Right forelimb (tissue), 1 donor: ENCODE measurements at places on chromosomes 1 and 21.

DNA sequence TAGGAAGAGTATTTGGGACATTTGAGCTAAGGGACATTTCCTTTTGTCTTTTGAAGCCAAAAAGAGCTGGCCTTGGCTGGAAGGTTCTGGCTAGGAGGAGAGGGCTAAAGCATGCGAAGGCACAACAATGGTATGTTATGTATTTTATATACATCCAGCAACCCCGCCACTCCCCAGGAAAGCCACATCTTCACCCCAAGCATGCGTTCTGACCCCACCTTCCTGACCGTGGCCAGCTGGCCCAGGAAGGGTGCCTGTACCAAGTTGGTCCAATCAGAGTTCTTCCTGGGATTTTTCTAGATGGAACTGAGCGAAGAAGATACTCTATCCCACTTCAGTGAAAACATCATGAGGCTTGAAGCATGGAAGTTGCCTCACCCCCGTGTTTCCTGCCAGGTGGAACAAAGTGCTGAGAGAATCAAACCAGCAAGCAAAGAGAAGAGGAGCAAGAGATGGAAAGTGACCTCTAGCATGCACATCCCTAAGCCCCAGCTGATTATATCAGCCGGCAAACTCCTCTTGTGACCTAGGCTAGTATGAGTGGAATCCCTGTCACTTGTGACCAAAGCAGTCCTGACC lies 82.7 kb downstream of the BCAR3 start:
- DNase-seq: peak; percentile 35

DNA sequence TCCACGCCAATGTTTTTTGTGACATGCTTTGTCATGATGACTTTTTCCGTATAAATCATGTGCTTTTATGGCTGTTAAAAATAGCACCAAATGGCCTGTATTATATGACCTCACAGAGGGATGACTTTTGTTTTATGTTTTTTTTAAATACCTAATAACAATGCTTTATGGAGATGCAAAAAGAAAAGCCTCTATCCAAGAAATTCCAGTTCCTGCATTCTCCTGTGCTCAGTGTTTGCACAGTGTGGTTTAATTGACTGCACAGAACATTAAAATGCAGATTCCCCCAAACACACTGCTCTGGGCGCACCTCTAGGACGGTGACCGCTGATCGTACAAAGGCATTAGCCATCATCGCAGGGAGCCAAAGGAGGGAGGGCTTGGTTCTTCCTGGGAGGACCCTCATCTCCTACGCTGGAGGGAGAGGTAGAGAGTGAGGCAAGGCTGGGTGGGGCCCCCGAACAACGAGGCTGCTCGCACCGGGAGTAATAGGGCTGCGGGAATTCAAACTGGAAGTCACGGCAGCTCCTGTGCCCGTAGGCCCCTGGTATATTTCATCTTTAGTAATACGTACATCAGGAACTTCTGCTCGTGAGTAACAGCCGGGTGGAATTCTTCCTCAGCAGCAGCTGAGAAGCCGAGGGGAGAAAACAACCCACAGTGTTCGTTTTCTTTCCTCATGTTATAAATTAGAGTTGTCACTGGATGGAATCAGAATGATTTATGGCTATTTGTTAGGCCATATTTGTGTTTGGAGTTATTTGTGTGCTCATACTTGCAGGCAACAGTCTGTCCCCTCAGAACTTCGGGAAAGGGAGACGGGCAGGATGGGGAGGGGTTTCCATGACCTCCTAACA lies 465.6 kb downstream of the CAMTA1 start:
- no peak for DNase-seq

DNA sequence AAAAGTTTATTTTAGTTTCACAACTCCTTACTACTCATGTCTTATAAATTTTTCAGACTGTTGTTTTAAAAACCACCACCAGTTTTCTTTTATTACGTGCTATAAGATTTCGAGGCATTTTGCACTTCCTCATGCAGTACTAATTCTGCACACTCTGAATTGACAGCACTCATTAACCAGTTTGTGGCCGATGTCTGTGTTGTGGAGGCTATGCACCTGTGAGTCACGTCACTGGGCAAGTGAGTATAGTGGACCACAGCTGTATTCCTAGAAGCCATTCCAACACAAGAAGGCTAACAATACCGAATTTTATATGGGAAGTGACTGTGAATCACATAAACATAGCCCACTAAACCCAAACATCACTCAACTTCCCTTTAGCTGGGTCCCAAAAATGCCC lies 21.0 kb upstream of the SPATA6 start:
- DNase-seq: no peak

DNA sequence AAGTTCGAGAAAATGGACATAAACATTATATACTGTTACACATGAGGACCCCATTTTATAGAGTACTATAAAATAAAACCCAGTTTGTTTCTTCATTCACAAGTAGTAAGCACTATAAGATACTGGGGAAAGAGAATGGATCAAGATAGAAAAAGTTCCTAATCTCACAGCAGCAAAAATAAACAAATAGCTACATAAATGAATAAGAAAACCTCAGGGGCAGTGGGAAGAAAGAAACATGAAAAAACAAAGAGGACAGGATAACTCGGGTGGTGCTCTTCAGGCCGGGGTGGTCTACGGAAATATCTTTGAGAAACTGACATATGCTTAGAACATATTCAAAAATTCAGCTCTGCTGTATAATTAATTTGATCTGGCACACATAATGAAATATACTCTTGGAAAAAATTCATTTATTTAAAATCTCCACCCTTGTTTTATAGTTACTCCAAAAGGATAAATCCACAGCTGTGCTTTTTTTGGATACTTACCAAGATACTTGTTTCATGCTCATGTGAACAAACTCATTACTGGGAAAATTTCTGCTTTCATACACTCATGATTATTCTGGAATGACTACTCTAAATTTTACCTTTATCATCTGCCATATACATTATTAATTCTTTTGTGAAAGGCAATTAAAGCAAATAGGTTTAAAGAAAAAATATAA lies 20.0 kb downstream of the CEP170 start:
- no peak for DNase-seq
